ENCODE measurements at places on chromosomes 7 and 10.

- DNase-seq, result peak; percentile 88
Observed at GRCh38 chr10:35336084-35336831, at the start of gene CCNY. Gene CCNY (plus strand): TSS chr10:35336509. CDS start chr10:35337054, 545 bp downstream.

DNA sequence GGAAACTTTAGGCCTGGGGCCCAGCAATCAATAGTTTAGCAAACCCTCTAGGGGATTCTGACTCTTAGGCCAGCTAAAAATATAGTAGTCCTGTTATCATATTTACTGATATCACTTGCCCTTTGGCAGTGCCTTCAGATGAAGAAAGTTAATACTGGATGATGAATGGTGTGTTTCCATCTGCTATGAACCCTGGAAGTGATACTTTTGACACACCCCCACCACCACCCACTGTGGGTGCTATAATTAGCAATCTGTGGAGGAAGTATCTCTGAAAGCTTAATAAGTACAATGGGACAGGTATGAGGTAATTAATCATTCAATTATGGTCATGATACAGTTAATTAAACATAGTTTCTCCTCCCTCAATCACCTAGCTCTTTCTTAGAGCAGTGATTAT lies 90.4 kb upstream of the LRRTM3 start:
- DNase-seq, result no peak

DNA sequence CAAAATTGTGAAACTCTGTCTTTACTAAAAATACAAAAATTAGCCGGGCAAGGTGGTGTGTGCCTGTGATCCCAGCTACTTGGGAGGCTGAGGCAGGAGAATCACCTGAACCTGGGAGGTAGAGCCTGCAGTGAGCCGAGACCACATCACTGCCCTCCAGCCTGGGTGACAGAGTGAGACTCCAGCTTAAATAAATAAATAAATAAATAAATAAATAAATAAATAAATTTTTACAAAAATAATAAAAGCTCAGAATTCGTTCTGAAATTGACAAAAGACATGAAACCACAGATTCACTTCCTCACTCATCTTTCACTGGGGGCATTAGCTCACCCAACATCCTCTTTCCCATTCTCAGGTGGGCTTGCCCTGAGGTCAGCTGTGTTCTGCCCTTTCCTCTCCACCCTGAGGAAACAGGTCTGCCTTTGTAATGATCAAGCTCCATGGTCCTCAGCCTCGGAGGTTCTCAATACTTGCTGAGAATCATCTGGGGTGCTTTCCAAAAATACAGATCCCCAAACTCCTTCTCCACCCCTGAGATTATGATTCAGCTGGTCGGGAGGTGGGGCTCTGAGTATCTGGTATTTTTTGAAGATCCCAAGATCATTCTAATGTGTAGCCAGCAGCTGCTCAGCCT lies 29.2 kb upstream of the APBB1IP start:
- DNase-seq, result no peak

GRCh38 chr7:2873146-2873545 lies 29.0 kb upstream of the GNA12 start:
- DNase-seq, result no peak

- no peak for DNase-seq
Observed at GRCh38 chr10:34705563-34705962, 109.5 kb downstream of the PARD3 start.

GRCh38 chr10:98312822-98313221 lies 44.8 kb upstream of the LOXL4 start:
- no peak for DNase-seq

GRCh38 chr10:21523557-21524008 lies 1.9 kb downstream of the SKIDA1 start:
- no peak for DNase-seq

DNA sequence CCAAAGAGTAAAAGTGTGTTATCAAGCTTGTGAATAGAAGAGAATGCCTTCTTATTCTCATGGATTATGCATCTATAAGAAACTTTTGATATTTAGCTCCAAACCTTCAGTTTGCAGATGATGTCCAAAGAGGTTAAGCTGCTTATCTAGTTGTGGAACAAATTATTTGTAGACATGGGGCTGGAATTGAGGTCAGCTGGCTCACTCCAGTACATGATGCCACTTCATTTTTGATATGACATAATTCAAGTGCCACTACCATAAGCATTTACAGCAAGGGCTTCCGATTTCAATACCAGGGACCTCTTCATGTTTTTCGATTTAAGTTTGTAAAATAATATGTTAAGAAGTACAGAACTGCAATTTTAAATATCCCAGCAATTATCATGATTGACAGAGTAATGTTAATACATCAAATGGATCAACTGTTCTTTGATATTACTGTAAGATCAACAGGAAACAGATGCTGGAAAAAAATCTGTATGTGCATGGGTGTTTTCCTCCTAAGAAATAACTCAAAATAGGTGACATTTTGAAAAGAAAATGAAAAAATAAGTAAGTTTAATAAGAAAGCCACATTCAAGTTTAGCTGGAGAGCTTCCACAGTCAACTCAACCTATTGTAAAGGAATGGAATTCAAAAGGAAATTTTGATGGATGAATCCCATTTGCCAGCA lies 12.7 kb downstream of the FAM3C start:
- no peak for DNase-seq

GRCh38 chr10:51800121-51800520 lies 100.7 kb upstream of the CSTF2T start:
- DNase-seq, result no peak

GRCh38 chr10:29555091-29555745 lies 79.6 kb downstream of the SVIL start:
- DNase-seq, result no peak

GRCh38 chr7:135248546-135248945 lies 14.9 kb downstream of the STRA8 start:
- no peak for DNase-seq

DNA sequence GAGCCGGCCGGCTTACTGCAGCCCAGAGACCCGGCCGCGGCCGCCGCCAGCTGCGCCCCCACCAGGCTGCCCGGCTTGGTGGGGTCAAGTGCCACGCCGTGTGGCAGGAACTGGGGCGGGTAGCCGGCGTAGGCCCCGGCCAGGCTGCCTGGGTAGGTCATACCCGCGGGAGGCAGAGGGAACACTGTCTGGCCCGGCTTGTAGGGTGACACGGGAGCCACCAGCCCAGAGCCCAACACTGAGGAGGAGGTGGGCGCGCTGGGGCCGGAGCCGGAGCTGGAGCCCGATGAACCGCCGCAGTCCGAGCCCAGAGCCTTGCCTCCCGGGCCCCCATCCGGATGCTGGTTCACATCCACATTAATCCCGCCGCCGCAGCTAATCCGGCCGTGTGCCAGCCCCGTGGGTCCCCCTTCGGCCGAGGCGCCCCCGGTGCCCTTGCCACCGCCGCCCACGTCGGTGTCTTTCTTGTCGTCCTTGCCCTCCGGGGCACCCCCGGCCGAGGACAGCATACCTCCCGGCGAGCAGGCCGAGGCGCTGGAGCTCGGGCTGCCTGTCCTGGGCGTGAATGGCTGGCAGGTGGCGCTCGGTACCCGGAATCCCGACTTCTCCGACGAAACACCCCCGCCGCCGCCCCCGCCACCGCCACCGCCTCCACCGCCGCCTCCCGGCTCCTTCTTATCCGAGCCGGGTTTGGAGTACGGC lies 2.0 kb downstream of the ZNF503 start:
- peak; percentile 69 for DNase-seq

Data from activated CD8-positive, alpha-beta memory T cell treated with anti-CD3 and anti-CD28 coated beads, Interleukin-2, amount 50 U/mL, for 48 hours (primary cell).